ENCODE measurements at places on chromosomes 6 and 20.

- no peak for DNase-seq
These were observed 10.0 kb upstream of the HLA-DOA start for GRCh38 chr6:33019372-33019771.

DNA sequence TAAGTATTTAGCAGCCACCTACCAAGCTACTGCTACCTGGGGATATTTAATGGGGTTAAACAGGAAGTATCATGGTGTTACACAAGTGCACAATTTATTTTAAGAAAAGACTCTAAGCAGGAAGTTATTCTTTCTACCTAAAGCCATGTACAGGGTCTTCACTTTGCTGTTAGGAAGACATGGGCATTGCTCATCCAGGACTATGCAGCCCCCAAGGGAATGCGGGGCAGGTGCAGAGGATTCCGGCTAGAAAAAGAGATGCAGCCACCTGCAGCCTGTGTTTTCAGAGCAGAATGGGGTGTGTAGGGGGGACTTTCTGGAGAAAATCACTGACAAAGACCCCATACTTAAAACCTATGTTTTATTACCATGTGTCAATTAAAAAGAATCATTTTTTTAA, 399.1 kb upstream of the NOX3 start:
- no peak for DNase-seq

- DNase-seq: no peak
These were observed 5.3 kb downstream of the POPDC3 start for GRCh38 chr6:105174512-105174911.

GRCh38 chr6:34871853-34872252, 16.0 kb downstream of the TAF11 start:
- DNase-seq: no peak

DNA sequence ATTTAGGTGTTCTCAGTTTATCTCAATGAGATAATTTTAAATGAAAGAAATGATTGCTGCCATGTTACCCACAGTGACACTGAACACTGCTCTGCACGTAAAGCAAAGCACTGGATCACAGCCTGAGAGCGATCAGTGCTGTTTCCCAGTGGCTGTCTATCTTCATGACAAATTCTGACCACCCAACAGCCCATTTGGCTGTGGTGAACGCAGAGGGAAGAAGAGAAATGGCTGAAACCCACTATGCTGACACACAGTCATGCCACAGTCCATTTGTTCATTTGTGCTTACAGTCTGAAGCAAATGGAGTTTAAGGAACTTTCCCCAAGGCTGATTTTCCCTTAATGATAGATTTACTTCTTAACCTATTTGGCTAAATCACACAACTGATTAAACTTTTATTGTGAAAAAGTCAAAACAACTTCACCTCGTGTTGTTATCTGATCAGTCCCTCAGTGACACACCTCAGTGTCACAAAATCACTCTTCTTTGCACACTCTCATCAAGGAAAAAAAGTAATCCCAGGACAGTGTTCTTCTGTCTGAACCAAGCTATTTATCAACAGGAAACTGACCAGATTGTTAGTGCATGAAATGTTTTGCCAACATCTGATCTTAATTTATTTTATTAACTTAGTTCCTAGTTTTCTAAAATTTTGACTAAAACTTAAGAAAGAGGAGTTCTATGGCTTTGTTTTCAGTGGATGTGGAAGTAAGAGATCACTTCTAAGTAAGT, 225.1 kb downstream of the TBX18 start:
- no peak for DNase-seq

GRCh38 chr20:49466114-49466912, 16.2 kb downstream of the KCNB1 start:
- no peak for DNase-seq

GRCh38 chr20:61931476-61932198, 134.0 kb downstream of the TAF4 start:
- DNase-seq: no peak

DNA sequence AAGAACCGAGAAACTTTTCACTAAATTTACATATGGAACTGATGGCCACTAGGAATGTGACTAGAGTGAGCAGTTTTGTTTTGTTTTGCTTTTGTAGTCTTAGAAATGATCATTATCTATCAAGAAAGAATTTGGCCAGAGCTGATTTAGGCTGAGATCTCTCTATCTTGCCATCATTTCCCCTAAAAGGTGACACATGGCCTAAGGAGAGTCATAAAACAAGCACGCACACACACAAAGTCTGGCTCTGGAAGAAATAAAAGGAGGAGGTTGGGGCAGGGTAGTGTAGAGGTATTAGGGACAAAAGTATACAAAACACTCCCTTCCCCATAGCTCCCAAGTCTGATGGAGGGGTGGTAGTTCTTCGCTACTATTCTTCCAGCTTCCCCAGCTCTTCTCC, 56.4 kb downstream of the RIPOR2 start:
- DNase-seq: no peak

GRCh38 chr6:127148511-127148910, 30.0 kb downstream of the RSPO3 start:
- DNase-seq: no peak

DNA sequence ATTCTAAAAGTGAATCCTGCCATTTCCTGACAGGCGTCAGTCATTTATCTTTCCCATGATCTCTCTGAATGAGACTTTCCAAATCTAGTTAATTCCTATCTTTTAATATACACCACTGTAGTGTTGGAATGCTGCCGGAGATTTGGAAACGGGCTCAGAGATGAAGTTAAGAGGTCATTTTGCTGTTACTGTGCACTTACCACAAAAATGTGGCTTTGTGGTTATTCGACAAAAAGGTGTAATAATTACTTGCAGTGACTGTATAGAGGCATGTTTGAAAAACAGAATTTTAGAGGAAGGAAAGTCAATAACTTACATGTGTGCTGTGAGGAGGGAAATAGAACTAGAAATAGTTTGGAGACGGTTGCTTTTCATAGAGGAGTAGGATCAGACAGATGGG, 460.2 kb upstream of the BTBD3 start:
- DNase-seq: no peak

- no peak for DNase-seq
These were observed 355.3 kb downstream of the RNF144B start for GRCh38 chr6:18742406-18742805.

GRCh38 chr20:58909585-58909984, 57.1 kb downstream of the GNAS start:
- DNase-seq: no peak

DNA sequence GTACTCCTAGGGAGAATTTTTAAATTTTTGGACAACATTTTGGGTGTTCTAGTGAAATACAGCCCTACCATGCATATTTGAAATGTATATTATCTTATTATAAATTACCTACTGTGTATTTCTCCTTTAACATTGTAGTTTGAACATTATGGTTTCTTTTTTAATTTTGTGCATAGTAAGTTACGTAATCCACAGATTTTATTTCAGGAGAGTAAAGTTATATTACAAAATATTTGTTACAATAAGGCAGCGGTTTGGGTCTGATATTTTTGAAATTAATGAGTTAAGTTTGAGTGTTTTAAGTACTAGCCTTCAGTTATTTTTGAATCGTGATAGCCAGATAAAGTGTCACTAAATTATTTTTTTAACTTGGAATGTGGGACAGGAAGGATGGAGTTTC, 7.3 kb upstream of the SOX4 start:
- no peak for DNase-seq

DNA sequence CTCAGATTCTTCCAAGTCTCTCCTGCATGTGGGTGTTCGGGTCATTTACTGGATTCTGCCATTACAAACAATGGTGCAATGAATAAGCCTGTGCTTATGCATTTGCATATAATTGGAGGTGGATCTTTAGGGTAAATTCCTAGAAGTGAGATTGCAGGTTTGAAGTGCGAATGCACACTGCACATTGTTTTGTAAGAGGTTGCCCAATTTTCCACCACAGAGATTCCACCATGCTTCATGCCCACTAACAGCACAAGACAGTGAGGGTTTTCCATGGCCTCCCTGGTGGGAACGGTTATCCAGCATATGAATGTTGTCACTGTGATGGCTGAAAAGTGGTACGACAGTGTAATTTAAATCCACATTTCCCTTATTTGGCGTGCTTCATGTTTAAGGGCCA, 178.8 kb upstream of the PMEPA1 start:
- no peak for DNase-seq
